GM12864 (cell line): ENCODE measurements at places on chromosomes 4 and X.

DNA sequence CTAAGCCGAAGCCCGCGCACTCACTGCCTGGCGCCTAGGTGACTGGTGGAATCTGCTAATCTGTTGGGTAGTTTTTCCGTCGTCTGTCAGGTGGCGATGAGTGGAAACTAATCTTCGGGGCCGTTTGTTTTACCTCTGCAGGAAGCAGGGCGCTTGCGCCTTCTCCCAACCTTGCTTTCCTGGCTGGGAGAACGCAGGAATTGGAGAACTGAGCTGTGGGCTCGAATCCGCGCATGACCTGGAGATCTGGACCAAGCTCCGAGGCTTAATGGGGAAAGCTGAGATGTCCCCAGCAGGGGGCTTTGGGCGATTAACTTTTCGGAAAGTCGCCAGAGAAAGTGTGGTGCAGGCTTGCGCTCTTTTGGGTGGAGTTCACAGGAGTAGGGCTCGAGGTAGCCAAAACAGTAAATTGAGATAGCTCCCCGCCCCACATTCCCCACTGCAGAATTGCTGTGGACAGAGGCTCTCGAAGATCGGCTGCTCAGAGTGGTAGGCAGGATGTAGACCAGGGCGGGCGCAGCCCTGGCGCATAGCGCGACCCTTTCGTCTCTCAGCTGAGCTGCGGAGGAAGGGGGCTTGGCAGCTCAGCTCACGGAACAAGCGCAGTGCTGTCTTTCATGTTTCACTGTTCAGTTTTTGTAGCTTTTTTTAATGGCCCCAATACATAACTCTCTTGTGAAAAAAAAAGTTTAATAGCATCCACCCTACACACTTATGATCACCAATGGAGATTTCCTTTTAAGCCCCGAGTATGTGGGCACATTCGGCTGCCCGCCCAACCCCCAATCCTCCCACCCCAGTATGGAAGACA, 2.7 kb upstream of the FGF5 start:
- no peak for DNase-seq

GRCh38 chrX:70141373-70141772, 8.1 kb downstream of the IGBP1 start:
- DNase-seq = no peak

DNA sequence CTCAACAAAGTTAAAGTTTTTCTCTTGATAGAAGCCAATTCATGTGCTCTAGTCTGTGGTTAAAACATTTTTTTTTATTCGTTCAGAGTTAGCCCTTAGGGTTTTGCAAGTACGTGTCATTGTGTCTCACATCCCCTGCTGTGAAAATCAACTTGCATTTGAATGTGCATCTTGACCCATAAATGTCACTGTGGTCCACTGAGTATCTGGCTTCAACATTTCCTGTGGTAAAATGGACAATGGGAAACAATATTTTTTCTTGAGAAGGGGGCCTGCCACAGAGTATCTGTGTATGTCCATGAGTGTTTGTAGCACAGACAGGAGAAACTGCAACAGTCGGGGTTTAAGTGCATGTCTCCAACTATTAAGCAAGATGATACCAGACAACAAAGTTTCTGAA, 554.8 kb upstream of the TENM3 start:
- no peak for DNase-seq

GRCh38 chrX:13752646-13753045, 18.1 kb downstream of the OFD1 start:
- DNase-seq = no peak

DNA sequence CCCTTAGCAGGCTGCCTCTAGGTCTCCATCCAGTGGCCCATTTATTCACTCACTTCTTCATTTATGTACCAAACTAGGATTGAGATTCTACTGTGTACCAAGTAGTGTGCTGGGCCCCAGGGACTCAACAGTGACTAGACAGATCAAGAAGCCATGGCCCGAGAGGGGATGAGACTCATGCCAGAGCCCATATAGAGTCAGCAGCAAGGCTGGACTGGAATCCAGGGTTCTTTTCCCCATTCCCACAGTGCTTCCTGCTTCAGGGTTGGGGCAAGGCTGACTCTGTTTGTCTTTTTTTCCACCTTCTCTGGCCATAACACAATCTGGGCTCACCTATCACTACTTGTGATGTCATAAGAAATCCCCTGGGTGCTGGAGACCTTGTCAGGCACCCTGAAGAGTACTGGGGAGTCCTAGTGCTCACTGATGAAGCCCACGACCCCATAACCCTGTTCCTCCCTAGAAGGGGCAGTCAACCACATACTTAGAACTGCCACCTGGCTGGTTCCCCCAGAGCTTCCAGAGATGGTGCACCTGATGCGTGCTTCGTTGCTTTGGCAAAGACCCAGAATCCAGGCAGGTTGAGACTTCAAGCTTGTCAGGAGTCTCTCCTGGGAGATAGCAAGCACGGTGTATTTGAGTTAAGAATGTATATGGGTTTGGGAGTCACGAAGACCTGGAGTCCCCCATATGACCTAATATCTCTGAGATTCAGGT, 6.2 kb downstream of the RTL5 start:
- DNase-seq = no peak

DNA sequence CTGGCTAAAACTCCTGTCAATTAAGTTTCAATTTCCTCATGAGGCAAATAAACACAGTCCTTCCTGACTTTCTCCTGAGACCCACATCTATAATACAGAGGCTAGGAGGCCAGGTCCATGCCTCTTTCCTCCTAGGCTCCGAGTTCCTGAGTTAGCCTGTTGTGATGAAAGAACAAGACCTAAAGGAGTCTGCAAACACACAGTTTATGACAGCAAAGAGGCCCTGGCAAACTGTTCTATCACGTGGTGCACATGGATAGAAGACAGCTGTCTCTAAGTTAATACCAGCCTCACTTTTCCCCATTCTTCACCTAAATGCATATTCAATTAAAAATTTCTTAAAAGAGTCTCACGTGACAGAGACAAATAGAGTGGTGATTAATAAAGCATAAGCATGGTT, 145.2 kb downstream of the TET2 start:
- DNase-seq = no peak
